Fibroblast of skin of back (primary cell): ENCODE measurements at places on chromosomes 11 and 22.
A peak's percentile ranks its signal among the peaks of the same experiment; 100 is the strongest.

DNA sequence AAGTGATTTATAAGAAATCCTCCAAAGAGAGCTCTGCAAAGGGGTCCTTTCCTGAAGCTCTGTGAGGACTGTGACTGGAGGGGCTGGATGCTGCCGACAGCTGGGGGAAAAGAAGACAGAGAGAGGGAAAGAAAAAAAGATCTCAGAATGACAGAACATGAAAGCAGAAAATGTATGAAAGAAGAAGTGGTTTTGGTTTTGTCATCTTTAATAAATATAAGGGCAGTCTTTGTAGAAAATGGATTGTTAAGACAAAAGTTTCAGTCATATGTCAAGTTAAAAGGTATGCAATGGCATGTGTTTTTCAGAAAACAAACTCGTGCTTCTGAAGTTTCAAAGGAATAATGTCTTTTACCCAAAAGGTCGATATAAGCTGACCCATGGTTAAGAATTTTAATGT lies 105.5 kb downstream of the CCDC83 start:
- DNase-seq: no peak

DNA sequence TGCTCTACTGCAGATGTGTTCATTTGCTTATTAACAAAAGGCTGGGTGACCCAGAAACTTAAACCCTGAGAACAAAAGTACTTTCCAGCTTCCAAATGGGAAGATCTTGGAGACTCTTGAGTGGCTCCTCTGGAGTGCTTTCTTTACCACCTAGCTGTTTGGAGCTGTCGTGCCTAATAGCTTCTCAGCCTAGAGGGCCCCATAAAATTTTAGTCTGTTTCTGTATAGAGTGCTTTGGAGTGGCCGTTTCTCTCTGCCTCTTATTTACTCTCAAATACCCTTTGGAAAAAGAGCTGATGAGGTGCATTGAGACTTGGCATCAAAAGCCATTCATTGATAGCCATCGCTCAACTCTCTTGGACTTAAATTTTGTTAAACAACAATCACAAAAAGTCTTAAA lies 50.7 kb downstream of the ZNRF3 start:
- no peak for DNase-seq

GRCh38 chr22:35022291-35022690 lies 43.7 kb upstream of the ISX start:
- no peak for DNase-seq

DNA sequence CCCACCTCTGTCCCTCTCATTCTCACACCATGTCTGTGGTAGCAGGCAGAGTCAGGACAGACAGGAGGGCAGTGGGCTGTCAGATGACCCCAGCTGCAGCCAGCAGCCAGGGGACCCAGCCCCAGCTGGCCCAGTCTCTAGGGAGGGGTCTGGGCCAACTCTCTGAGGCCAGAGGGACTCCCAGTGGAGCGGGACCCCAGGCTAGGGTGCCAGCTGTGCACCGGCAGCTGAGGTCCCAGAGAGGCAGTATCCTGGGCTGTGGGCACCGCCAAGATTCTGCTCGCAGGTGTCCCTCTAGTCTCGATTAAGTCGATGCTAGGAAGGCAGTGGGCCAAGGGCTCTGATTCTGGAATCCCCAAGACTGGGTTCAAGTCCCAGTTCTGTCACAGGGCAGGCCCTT lies 16.7 kb upstream of the FADD start:
- no peak for DNase-seq

- DNase-seq: no peak
These were observed 181.7 kb upstream of the ZC3H12C start for GRCh38 chr11:109911488-109911887.

DNA sequence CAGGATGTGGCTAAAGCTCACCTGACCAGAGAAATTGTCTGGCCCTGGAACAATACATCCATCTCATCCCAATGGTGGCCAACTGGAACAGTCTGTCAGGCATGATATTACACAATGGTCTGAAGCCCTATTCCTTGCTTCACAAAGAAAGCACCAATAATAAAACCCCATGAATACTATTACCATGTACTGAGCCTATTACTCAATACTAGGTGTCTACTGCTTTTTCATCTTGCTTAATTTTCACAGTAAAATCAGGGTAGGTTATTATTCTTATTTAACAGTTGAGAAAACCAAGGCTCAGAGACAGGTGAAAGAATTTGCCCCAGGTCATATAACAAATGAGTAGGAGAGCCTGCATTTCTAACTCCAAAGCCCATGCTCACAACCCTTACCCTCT lies 68.9 kb upstream of the CAPRIN1 start:
- DNase-seq: no peak

DNA sequence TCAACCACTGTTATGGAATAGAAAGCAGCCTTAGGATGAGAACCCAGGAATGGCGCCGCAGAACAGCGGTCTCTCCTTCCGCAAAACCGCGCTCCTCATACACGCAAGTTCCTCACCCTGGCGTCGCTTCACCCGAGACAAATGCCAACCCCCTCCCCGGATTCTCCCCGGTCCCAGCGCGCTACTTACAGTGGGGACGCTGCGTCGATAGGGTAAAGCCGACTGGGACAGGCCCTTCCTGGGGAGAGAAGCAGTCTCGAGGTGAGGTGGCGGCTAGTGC lies 287 bp downstream of the RPS13 start:
- no peak for DNase-seq

DNA sequence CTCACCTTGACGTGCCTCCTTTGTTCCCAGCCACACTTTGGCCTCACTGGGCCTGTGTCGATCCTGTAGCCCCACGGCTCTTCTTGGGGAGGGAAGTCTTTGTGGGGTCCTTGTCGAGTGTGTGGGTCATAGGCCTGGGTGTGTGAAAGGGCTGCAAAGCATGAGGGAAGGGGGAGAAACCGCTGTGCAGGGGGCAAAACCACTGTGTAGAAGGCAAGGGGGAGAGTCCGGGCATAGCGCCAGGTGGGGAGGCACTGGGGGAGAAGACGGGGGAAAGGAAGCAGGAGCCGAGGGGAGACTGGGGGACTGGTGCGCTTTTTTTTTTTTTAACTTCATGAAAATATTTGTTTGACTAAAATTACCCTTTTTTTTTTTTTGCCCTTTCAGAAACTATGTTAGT lies 65.1 kb upstream of the RASD2 start:
- DNase-seq: no peak

DNA sequence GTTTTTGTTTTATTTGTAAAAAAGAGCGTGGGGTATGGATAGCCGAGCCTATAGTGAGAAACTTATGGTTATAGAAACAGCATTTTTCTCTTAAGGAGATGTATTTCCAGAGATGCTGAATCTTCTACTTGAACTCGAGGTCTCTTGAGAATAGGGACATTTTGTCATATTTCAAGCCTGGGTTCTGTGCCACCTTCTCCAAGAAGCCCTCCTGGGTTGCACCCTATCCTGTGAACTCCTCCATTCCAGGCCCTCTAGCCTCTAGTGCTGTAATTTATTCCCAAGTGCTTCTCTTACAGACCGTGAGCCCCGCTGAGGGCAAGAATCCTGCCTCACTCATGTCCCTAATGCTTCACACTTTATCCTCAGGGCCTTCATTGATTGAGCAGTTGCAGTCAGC lies 108.6 kb downstream of the KIAA1671 start:
- DNase-seq: no peak

DNA sequence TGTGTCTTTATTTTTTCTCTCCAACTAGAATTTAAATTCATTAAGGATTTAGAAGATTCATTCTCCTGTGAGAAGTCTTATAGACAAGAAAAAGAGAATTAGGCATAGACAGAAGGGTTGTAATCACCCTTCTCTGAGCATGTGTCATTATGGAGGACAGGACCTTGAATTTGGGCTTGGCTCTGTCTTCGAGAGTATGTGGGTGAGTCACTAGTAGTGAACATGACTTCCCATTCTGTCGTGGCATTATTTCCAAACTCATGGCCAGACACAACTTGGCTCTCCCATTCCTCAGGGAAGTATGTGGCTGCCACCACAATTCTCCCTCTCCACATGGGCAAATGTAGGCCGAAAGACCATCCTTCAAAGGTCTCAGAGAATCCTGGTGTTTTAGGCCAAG lies 14.3 kb upstream of the ANKK1 start:
- DNase-seq: peak; percentile 57

- DNase-seq: no peak
These were observed 11.1 kb downstream of the CERK start for GRCh38 chr22:46726986-46727317.

GRCh38 chr11:1831338-1832210 lies 3.2 kb upstream of the SYT8 start:
- no peak for DNase-seq

DNA sequence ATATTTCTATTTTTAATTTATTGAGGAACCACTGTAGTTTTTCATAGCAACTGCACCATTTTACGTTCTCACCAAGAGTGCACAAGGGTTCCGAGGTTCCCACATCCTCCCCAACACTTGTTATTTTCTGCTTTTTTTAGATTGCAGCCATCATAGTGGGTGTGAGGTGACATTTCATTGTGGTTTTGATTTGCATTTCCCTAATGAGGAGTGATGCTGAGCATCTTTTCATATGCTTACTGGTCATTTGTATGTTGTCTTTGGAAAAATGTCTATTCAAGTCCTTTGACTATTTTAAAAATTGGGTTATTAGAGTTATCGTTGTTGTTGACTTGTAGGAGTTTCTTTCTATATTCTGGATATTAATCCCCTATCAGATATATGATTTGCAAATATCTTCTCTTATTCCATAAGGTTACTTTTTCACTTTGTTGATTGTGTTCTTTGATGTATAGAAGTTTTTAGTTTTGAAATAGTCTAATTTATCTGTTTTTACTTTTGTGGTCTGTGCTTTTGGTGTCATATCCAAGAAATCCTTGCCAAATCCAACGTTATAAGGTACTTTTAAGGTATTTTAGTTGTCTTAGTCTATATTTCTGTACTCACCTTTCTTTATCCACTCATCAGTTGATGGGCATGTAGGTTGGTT lies 9.0 kb downstream of the NEAT1 start:
- no peak for DNase-seq
